T-helper 1 cell (primary cell): ENCODE measurements at places on chromosomes 7 and 10.

GRCh38 chr7:102837802-102838201 is 75.0 kb upstream of the LRRC17 start:
- DNase-seq: no peak

DNA sequence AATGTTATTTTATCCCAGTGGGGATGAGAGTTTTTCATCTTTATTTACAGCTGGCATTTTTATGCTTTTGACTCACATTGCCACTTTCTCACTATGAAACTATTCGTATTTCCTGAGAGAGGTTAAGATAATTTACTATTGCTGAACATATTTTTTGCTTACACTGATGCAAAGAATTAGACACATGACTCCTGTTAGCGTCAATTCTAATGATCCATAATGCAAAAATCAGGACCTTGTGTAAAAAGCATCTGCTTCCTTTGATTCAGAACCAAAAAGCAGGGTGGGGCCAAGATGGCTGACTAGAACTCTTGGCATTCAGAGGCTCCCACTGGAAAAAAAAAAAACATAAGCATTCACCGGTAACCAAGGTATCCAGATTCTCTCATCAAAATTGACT is 464.8 kb downstream of the SEMA3D start:
- no peak for DNase-seq

DNA sequence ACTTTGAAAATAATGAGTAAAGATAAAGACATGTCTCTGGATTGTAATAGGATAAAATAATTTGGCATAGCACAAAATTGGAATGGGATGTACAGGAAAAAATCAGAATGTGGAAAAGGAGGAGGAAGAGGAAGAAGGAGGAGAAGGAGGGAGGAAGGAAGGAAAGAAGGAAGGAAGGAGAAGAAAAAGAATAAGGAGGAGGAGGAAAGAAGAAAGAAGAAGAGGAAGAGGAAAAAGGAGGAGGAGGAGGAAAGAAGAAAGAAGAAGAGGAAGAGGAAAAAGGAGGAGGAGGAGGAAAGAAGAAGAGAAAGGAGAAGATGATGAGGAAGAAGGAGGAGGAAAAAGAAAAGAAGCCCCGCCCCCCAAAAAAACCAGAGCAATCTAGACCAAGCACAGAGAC is 95.9 kb downstream of the ST8SIA6 start:
- no peak for DNase-seq

DNA sequence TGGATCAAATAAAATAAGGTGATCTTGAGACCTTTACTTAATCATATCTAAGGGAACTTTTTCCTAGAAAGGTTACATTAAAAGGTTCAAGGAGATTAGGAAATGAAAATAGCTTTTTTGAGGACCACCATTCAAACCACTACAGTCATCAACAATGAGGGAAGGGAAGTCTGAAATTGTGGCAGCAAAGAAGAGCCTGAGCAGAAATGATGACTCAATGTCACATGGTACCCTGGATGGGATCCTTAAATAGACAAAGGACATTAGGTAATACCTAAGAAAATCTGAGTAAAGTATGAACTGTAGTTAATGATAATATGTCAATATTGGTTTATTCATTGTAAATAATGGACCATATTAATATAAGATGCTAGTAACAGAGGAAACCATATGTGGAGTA is 236.0 kb downstream of the SEMA3D start:
- no peak for DNase-seq

DNA sequence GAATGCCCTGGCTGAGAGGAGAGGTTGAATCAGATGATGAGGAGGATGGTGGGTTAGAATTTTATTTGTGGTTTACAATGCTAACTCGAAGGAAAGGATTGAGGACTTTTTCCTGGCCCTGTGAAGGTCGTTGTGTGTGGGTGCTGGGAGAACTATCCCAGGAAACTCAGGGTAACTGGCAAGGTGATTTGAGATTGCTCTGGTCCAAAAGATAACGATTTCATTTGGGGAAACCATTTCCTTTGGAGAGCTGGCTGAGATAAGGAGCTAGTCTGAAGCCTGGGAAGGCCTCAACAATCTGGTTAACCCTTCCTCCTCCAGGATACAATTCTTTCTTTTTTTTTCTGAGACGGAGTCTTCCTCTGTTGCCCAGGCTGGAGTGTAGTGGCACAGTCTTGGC is 33.0 kb downstream of the HK1 start:
- DNase-seq: no peak

DNA sequence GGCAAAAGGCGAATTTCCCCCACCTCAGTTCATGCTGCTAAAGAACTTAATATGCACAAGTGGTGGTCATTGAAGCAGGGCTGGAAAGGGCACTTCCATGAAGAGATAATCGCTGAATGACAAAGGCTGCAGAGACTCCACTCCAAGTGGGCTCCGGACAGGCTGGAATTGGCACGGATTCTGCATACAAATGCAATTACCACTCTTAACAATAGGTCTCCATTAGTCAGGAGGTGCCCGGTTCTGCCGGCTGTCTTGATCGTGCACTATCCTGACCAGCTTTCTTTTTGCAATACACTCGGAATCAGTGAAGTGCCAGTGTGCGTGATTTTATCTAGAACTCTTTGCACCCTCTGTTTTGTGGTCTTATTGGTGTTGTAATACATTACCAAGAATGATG is 49.7 kb downstream of the INSYN2A start:
- no peak for DNase-seq

GRCh38 chr7:106386958-106387357 is 102.2 kb upstream of the NAMPT start:
- no peak for DNase-seq

DNA sequence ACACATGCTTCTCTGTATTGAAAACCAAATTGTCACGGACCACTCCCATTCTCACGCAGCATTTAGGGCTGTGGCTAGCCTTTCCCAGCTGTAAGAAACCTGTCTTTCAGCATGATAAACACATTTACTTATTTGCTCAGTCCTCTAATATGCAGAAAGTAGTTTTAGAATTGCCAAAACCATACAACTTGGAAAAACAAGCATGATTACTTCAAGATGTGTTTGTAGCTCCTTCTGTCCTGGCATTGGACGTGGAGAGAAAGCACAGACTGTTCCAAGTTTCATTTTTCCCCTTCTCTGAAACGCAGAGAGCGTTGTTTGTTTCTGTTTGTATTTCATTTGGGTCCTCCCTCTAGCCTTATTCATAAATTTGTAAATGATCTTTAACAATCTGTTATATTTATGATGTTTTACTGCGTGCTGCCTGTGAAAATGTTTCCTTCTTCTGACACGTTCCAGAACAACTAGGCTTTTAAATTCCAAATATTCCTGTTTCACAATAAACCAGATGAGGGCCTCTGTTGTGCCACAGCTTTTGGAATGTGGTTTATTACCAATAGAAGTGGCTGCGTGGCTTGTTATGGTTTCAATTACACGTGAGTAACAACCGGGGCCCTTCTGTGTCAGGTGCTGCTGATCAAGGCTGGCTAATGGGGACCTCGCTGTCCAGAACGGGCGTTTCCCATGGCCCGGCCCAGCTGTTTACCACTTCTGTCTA is 26.1 kb downstream of the MNX1 start:
- no peak for DNase-seq

GRCh38 chr7:14351167-14351566 is 361.7 kb upstream of the ETV1 start:
- no peak for DNase-seq

DNA sequence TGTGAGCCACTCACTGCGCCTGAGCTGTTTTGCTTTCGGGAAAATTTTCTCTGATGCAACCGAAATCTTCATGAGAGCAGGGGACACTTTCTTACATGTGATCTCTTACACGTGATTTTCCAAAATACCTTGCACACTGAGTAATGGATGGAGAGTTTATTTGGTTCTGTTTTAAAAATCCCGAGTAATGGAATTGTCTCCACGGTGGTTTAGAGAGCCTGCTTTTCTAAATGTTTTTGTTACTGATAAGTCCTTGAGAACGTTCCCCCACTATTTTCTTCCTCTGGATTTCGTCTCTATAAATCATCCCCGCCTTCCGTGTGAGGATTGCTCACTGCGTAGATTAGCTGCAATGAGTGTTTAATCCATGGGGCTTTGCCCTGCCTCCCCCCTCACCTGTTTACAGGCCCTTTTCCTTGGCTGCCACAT is 25.7 kb downstream of the CAMK1D start:
- no peak for DNase-seq

DNA sequence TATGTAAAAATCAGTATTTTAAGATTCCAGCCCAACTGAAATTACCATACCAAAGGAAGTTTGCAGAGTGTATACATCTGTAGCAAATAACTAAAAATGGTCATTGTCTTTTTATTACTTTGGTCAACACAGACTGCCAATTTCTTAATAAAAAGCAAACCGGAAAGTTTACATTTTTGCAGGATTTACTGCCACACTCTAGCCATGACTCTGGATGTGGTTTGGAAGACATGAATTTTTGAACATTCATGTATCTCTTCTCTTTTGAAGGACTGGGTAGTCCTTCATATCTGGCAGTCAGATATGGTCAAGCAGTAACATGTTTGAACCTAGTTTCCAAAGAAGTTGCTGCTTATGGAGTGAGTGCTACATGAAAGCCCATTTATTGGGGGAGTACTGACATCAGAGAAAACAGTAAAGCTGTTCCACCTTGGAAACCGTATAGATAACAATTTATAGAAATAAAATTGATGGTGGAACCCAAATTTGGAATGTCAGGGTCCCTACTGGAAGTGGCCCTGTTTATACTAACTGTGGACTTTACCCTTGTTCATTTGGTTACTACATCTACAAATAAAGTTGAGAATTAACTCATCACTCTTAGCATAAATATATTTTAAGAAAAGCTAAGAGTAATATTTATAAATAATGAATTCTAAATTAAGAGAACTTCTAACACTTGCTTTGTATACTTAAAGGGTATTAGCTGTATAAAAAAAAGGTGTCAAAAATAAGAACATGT is 84.6 kb downstream of the ZMYND11 start:
- no peak for DNase-seq

DNA sequence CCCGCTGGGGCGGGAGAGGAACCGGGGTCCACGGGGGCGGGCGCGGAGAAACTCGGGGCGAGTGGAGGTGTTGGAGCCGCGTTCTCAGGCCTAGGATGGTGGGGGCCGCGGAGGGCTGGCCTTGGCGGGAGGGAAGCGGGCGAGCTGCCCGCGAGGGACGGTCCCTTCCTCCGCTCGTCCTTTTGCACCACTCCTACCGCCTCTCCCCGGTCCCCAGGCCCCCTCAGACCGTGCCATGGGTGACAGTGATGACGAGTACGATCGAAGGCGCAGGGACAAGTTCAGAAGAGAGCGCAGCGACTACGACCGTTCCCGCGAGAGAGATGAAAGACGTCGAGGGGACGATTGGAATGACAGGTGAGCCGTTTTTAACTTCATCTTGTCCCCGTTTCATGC is 451 bp downstream of the SRRT start:
- no peak for DNase-seq

DNA sequence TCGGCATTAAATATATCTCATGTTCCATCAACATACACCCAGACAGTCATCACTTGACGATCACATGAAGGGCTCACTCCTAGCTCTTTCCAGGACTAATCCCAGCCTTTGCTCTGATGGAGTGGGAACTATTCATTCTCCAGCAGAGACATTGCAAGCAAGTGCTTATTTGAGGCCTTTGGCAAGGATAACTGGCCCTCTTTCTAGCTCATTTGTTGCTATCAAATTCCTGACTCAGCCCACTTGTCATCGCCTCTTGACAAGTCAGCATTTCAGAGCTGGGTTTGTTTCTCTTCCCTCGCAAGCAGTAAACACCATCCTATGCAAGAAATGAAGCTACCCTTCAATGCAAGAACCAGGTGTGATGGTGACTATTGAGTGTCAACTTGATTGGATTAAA is 1165.7 kb upstream of the AUTS2 start:
- DNase-seq: no peak

GRCh38 chr7:156651474-156651873 is 10.9 kb downstream of the RNF32 start:
- DNase-seq: no peak

GRCh38 chr7:116445447-116446211 is 53.9 kb upstream of the CAV2 start:
- no peak for DNase-seq

DNA sequence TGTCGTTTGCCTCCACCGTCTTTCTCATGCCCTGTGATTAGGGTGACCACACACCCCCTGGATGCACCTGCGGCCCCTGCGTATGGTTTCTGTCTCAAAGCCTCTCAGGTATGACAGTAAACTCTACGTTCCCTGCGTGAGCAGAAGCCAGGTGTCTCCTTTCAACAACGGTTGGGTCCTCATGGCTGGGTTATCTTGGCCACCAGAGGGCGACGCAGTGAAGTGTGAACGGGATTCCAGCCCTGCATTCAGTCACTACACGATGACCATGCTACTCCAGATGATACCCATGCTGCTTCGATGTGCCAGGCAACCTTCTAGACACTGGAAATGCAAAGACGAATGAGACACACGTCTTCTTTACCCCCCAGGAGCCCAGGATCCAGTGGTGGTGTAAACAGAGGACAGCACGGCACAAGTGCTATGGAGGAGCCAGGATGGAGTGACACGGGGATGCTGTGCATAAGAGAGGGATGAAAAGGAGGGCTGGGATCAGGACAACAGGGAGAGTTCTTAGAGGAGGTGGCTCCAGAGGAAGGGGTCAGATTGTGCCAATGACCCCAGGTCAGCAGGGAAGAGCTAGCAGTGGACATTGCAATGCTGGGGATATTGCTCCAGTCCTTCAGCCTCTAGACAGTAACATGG is 228.1 kb upstream of the PFKP start:
- no peak for DNase-seq

GRCh38 chr7:157565981-157566630 is 229.3 kb downstream of the DNAJB6 start:
- DNase-seq: no peak

DNA sequence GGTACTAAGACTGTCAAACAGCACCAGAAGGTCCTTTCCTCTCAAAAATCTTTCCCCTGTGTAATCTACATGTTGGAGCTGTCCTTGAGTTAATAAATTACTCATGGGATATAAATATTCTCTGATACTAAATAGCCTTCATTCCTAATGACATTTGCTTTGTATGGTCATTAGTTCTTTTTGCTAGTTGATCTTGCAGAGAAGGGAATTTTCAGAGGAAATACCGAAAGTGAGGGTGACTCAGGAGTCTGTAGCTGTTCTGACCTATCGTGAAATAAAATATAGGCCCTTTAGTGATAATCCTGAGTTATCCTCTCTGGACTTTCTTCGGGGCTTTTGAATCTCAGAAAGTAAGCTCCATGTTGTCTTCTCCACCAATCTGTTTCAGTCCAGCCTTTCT is 19.4 kb upstream of the CLDN12 start:
- DNase-seq: no peak

DNA sequence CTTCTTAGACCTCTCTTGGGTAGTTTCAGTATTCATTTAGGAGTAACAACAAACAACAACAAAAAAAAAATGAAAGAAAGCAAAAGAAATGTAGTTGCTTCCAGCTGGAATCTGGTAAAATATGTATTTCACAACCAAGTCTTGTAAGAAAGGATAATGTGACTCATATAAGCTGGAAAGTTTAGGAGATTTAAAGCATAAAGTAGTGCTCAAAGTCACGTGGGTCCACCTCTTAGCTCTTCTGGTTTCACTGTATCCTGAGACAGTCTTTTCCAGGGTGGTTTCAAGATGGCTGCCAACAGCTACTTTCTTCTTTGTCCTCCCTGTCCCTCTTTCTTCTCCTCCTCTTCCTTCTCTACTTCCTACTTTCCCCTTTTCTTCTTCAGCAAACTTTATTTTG is 69.5 kb upstream of the CDK13 start:
- no peak for DNase-seq
